Natural killer cell treated with Interleukin-12 subunit alpha and Interleukin-12 subunit beta and Interleukin-15 and Interleukin-18, amount 100 ng/mL, for 72 hours (primary cell): ENCODE measurements at places on chromosomes 2 and 18.

DNA sequence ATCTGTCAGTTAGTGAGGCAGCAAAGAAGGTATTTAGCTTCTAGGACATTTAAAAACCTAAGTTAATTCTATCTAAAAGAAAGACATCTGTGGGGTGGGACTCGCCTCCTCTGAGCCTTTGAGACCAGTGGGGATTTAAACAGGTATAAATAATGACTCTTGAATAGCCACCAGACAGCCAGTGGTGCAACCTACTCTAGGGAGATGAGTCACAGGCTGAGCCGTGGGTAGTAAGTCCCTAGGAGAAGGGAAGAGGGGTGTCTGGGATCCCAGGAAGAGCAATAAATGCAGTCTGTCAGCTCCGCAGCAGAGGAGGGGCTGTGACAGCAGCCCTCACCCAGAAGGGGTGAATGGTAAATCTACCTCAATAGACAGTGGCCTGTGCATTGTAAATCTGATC, 43.1 kb upstream of the GALNT3 start:
- H3K4me1 ChIP-seq, result no peaks in the 10 kb centered on the region
- no peaks in the 10 kb centered on the region for H3K27me3 ChIP-seq
- H3K36me3 ChIP-seq, result no peaks in the 10 kb centered on the region

- peaks cover 17% of the 10 kb centered on the region for H3K4me1 ChIP-seq
- no peaks in the 10 kb centered on the region for H3K36me3 ChIP-seq
- no peak for DNase-seq
- H3K4me3 ChIP-seq, result no peak overlapping the region
- H3K27ac ChIP-seq, result no peak overlapping the region
- peaks cover 14% of the 10 kb centered on the region for H3K27me3 ChIP-seq
Measured at GRCh38 chr2:191601060-191601459, 76.9 kb upstream of the NABP1 start.

GRCh38 chr2:200752332-200752731, 59.4 kb upstream of the BZW1 start:
- no peak overlapping the region for H3K4me3 ChIP-seq
- no peak overlapping the region for H3K27ac ChIP-seq
- H3K36me3 ChIP-seq, result no peaks in the 10 kb centered on the region
- peaks cover 15% of the 10 kb centered on the region for H3K27me3 ChIP-seq
- no peak for DNase-seq

- peaks cover 4% of the 10 kb centered on the region for H3K36me3 ChIP-seq
- no peaks in the 10 kb centered on the region for H3K27me3 ChIP-seq
- no peak overlapping the region for H3K4me3 ChIP-seq
- H3K27ac ChIP-seq, result no peak overlapping the region
- peaks cover 39% of the 10 kb centered on the region for H3K4me1 ChIP-seq
- DNase-seq, result no peak
Measured at GRCh38 chr2:55618025-55618274, 528 bp upstream of the PPP4R3B start.

- DNase-seq, result no peak
- no peaks in the 10 kb centered on the region for H3K4me1 ChIP-seq
- peaks cover 10% of the 10 kb centered on the region for H3K27me3 ChIP-seq
- H3K27ac ChIP-seq, result no peak overlapping the region
Measured at GRCh38 chr2:205822579-205822978, 140.3 kb downstream of the NRP2 start.

DNA sequence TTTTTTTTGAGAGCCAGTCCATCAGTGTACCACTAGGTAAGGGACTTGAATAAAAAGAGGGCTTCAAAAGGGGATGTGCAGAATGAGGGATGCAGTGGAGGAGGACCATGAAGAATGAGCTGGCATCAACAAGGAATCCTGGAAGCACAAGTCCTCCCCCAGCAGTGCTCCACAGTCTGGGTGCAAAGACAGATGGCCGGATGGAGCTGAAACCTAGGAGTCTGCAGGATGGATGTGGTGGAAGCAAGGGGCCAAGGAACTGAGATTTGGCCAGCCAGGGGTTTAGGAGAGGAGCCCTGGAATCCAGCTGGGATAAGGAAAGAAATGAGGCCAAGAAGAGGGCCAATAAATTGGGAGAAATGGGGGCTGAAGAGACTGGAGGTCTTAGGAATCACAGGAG, 51.8 kb upstream of the RAB6C start:
- no peaks in the 10 kb centered on the region for H3K4me1 ChIP-seq
- no peaks in the 10 kb centered on the region for H3K36me3 ChIP-seq
- DNase-seq, result no peak
- H3K27ac ChIP-seq, result no peak overlapping the region
- H3K27me3 ChIP-seq, result peaks cover 15% of the 10 kb centered on the region

DNA sequence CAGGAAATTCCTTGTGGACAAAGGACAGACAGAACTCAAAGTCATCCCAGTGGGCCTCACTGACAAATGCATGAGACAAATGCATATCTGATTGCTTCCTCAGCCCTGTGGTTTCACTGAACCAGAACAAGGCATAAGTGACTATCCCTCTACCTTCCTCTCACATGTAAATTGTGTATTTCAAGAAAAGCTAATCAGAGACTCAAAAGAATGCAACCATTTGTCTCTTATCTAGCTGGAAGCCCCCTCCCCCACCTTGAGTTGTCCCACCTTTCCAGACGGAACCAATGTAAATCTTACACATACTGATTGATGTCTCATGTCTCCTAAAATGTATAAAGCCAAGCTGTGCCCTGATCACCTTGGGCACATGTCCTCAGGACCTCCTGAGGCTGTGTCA, 102.0 kb upstream of the TMEM200C start:
- no peak overlapping the region for H3K4me3 ChIP-seq
- no peaks in the 10 kb centered on the region for H3K27me3 ChIP-seq
- no peak for DNase-seq
- no peak overlapping the region for H3K27ac ChIP-seq

- H3K27me3 ChIP-seq, result no peaks in the 10 kb centered on the region
- DNase-seq, result no peak
- H3K4me1 ChIP-seq, result peaks cover 75% of the 10 kb centered on the region
- peaks cover 10% of the 10 kb centered on the region for H3K36me3 ChIP-seq
Measured at GRCh38 chr2:105861200-105861599, 116.5 kb downstream of the NCK2 start.

DNA sequence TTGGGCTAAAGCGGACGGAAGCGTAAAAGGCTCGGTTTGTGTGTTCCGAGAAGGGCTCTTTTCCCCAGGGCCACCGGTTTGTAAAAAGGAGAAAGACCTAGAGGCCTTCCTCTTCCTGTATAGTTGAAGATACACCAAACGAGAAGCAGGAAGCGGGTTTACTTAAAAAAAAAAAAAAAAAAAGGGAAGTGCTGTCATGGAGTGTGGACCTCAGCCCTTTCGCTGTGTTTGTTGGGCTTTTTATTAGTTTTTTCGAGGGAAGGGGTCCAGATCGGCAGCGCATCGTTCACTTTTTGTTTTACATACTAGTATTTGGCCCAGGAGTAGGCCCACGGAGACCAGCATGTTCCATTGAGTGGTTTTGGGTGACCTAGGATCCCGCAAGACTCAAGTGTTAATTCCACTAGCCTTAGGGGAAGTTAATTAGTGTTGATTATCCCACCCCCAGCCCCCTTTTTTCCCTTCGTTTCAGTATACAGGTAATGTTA, 676 bp downstream of the ACTR2 start:
- H3K4me1 ChIP-seq, result peaks cover 30% of the 10 kb centered on the region

DNA sequence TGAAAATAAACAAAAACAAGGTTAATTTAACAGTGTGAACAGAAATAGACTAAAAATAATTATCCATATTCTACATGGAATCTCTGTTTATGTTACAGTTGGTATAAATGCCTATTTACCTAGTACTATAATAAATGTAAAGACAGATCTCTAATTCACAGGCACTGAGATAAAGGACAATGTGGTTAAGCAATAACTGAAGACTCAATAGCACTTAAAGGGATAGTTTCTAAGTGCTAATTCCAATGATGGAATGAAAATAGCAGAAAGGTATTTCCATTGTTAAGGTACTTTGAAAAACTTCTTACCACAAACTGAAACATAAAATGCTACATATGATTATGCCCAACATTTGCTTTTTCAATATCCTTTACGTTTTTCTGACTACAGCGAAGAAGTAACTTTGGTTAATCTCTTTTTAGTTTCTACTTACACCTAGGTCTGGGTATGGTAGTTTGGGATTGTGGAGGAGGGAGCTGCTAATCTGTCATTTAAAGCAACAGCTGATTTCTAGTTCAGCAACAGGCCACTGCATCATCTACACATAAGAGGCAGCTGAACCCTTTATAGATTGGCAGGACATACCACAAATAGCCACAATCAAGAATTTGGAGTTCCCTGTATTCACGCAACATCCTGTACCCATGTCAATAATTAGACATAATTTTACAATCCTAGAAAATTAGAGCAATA, 27.2 kb downstream of the MAP4K3 start:
- no peak overlapping the region for H3K4me3 ChIP-seq
- no peak overlapping the region for H3K27ac ChIP-seq
- DNase-seq, result no peak

DNA sequence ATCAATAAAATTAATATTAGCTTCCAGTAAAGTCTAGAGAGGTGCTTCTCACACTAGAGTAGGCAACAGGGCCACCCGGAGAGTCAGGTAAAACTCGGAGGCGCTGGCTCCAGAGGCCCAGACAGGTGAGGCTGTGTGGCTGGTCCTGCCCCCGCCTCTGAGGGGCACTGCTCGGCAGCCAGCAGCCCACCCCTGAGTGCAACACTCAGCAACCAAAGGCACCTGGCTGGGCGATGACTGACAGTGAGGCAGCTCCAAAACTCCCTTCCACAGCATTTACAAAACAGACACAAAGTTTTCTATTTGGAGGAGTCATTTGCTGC, 138.8 kb upstream of the ID2 start:
- no peaks in the 10 kb centered on the region for H3K27me3 ChIP-seq

DNA sequence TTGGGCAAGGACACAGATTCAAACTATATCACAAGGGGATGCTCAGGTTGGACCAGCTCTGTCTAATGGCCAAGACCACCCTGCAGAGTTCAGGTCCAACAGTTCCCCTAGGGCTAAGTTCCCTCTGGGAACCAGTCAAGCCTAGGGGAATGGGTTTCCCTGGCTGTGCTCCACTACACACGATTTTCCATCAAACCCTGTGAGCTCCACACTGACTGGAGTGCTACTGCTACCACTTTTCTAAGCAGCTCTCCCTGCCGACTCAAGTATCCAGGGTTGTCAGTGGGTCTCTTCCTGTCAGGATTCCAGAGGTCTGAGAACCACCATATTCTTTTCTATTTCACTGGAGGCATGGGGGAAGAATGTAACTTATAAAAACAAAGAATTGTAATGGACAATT, 280.4 kb upstream of the COL3A1 start:
- peaks cover 16% of the 10 kb centered on the region for H3K36me3 ChIP-seq
- no peaks in the 10 kb centered on the region for H3K27me3 ChIP-seq
- DNase-seq, result no peak
- no peak overlapping the region for H3K27ac ChIP-seq
- no peak overlapping the region for H3K4me3 ChIP-seq

- H3K4me3 ChIP-seq, result no peak overlapping the region
- H3K27me3 ChIP-seq, result no peaks in the 10 kb centered on the region
- no peak overlapping the region for H3K27ac ChIP-seq
- H3K4me1 ChIP-seq, result no peaks in the 10 kb centered on the region
Measured at GRCh38 chr18:62937065-62937464, 221.7 kb downstream of the PHLPP1 start.
